T-helper 1 cell (primary cell): ENCODE measurements at places on chromosomes 3 and 15.

DNA sequence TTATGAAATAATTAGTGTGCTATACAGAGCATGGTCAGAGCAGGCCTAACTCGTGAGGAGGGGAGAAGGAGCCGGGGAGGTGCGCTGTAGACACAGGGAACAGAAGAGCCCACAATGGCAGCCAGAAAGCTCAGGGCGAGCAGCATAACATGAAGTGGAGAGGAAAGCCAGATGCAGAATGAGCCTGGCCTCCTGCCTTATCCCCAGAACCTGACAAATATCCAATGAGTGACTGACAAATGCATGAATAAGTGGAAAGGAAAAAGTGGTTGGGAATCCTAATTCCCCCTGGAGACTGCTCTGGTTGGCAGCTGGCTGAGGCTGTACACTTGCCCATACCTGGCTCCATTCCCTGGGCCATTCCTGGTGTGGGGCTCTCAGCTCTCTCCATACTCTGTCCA is 9.2 kb upstream of the MST1R start:
- no peak for DNase-seq

DNA sequence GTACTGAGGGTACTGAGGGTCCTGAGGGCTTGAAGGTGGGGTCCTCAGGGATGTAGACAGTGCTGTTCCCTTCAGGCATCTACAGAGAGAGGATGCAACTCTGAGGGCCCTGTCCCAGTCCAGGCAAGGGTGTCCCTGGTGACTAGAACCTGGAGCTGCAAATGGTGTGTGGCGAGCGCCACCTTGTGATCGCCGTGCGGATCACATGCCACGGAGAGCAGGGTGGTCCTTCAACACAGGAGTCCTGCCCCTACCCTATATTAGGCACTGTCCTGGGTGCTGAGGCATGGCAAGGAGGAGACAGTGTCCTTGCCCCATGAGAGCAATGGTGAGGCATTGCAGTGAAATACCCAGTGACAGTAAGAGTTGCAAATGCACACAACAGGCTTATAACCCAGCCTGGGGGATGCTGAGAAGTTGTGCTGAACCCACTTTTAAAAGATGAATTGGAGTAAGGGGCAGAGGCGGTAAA is 23.6 kb downstream of the RHCG start:
- DNase-seq: no peak

DNA sequence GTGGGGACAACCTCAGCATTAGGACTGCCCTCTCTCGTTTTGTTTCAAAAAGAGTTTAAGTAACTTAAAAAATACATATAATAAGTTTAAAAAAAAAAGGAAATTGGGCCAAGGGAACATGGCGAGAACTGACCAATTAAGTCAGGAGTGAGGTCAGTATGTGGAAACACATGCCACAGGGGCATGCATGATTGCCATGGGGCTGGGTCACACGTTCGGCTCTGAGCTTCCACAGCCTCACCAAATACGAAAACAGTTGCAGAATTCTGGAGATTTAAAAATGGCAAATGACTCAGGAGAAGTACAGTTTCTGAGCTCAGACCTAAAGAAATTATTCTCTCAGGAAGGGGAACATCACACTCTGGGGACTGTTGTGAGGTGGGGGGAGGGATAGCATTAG is 24.1 kb downstream of the PDE8A start:
- no peak for DNase-seq

DNA sequence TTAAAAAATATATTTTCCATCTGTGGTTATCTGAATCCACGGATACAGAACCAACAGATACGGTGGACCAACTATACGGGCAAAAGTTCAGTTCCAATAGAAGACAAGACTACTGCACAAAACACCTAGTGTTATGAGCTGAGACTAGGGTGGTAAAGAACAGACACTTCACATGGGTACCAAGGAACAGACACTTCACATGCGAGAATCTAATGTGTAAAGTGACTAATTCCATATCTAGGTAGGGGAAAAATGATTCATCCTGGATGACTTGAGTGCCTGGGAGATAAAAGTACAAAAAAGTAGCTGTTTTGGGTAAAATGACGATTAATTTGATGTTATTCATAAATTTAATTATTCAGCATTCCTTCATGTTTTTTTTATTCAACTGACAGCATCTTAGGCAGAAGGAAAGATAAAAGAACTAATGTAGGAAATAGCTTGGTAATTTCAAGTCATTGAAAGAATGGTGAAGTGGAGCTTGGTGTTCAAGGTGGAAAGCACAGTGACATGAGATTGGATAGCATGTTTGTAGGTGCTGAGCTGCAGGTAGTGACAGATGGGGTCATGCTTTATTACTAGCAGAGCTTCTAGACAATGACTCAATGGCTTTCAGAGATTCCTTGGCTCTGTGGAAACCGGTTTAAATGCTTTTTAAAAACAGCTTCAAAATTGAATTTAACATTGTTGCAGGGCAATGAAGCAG is 5.2 kb downstream of the CD200 start:
- DNase-seq: no peak

- no peak for DNase-seq
Measured at GRCh38 chr3:81983382-81983781, 221.9 kb upstream of the GBE1 start.
